G401 (cell line): ENCODE measurements at places on chromosomes 7 and 10. TPM values are rescaled to one million over a fixed set of nuclear protein-coding genes. Genes with fewer than 3 reads are reported as not detected.

Gene CFAP70
- 0.78 and 2.0 TPM in 2 replicates for total RNA-seq

Gene SGCE
- 7.0 and 12.8 TPM in 2 replicates for total RNA-seq

Gene FRG2B
- not detected in 2 replicates for total RNA-seq

DNA sequence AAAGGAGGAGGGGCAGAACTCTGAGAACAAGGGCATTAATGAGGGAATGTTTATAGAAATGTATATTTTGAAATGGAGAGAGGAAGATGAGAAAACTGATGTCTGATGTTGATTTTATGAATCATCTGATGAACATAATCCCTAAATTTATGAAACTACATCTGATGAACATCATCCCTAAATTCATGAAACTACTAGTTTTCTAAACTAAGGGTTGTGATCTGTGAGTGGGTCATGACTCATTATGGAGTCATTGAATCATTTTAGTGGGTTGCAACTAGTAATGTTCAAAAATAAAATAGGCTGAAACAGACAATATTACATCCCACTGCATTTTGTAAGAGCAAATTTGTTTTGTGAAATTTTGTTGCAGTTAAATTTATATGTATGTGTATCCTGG is 442.6 kb upstream of the TEX47 start:
- DNase-seq, result no peak

Gene TYSND1
- 29.9 and 30.4 TPM in 2 replicates for total RNA-seq

Gene EXOC6
- 5.9 and 10.6 TPM in 2 replicates for total RNA-seq

DNA sequence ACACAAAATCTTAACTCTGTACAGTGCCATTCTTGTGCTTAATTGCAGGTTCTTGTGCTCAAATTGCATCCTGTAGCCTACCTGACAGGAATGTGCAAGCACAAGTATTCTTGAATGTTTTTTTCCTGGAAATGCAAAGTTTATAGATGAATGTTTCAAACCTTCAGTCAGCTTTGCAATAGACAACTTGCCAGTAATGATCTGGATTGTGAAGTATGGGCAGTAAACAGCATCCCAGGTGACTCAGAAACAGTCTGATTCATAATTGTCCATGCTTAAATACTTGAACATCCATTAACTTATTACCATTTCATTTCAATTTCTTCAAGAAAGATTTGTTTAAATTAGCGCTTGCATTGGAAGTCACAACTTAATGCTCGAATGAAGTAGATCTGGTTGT is 347.2 kb downstream of the SDK1 start:
- DNase-seq, result no peak

GRCh38 chr7:150997817-150998216 is 7.0 kb downstream of the NOS3 start:
- no peak for DNase-seq

GRCh38 chr10:10092581-10092980 is 925.1 kb upstream of the CELF2 start:
- DNase-seq, result no peak

Gene CUTC
- total RNA-seq, result 6.6 and 17.0 TPM in 2 replicates

DNA sequence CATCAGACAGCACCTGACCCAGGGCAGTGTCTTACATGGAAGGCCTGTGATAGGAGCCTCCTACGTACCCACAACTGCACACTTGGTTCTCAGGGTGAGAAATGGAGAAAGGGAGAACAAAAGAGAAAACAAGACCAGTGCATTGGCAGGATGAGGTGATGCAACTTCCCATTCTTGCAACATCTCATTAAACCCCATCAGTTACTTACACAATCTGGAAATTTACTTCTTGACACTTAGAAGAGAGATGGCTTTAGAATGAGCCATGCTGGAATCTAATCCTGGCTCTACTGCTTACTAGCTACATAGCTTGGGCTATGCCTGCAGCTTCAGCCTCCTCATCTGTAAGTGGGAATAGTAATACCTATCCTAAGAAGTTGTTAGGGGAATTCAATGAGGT is 391.7 kb downstream of the KCNMA1 start:
- DNase-seq, result no peak

DNA sequence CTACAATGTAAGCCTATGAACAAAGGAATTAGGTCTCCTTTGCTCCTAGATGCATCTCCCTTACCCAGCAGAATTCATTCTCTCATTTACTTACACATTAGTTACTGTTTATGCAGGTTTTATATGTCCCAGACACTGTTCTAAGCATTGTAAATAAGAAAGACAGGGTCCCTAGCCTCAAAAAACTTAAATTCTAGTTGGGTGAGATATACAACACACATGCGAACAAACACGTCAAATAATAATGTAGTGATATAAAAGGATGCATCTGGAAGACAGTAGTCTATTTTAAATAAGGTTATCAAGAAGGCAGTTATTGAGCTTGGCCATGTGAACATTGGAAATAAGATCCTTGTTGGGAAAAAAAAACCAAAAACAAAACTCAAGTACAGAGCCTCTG is 479.7 kb downstream of the DNAJB9 start:
- no peak for DNase-seq

Gene CUBN
- 0.06 and 0.07 TPM in 2 replicates for total RNA-seq

DNA sequence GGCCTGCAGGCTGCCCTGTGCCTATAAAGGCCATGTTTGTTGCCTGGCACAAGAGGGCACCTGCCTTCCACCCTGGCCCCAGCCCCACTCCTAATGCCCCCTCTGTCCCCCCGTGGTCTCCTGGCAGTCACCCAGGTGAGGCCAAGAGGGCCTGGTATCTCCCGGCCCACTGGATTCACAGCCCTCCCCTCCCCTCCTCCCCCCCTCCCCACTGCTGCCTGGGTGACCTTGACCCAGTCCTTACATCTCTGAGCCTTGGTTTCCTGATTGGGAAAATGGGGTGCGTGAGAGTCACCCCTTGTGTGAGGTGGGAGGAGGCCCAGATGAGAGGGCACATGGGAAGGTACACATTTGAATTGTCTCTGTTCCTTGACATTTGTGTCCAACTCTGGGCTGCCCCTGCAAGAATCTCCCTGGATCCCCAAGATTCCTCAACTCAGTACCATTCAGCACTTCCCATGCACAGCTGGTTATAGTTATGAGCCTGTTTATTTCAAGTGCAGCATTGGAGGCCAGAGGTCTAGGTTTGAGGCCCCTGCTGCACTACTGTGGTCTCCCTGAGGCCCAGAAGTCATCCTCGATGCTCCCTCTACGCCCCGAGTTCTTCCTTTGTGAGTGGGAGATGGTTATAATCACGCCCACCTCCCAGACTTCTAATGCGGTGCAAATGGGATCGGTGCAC is 58.9 kb downstream of the TMEM270 start:
- DNase-seq, result no peak

- peak; percentile 45 for DNase-seq
These were observed 82.4 kb upstream of the RNF32 start for GRCh38 chr7:156558198-156558597.

DNA sequence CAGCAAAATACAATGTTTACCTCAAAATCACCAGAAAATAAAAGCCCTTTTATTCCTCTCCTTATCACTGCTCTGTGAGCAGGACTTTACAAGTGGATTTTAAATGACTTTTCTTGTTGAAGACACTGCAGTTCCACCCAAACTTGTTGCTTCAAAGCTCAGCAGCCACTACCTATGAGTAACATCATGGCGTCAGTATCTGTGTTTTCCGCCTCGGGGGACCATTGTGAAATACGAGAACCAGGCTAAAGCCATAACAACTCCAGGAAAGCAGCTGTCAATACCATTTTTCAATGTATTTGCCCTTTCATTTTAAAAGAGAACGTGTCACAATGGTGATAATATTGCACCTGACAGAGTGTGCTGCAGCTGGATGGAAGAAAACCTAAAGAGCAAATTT is 284.0 kb upstream of the RNF32 start:
- no peak for DNase-seq

GRCh38 chr10:5147255-5147980 is 37.5 kb downstream of the AKR1C8 start:
- no peak for DNase-seq

GRCh38 chr10:106935978-106936451 is 228.5 kb downstream of the SORCS1 start:
- DNase-seq, result no peak

DNA sequence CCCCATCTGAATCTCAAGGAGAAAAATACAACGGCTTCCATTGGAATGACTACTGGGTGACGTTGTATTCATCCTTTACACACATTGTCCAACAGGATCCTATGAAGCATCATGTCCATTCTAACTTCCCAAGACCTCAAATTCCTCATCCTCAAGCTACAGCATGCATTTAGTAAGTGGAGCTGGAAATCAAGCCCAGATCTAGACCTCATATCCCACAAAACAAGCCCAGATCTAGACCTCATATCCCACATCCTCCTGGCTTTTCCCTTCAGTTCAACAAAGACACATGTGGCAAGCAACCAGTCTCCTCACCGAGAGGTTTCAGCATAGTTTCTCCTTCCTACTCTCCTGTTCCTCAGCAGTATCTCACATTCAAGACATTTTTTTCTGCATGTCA is 12.2 kb downstream of the IGF2BP3 start:
- DNase-seq, result no peak

DNA sequence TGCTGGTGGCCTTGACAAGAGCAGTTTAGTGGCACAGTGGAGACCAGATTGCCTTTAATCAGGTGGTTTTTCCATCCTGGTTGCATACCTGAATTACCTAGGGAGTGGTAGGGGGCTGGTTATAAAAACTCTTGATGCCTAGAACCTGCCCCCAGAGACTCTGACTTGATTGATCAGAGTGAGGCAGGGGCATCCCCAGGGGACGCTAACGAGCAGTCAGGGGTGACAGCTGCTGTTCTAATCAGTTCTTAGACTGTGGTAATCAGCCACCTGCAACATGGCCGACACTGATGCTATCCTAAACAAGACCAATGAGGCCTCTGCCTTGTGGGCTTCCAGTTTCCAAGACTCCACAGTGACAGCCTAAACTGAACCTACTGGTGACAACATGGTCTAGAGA is 2.0 kb upstream of the OPALIN start:
- no peak for DNase-seq

Gene TMEM273
- not detected in 2 replicates for total RNA-seq

DNA sequence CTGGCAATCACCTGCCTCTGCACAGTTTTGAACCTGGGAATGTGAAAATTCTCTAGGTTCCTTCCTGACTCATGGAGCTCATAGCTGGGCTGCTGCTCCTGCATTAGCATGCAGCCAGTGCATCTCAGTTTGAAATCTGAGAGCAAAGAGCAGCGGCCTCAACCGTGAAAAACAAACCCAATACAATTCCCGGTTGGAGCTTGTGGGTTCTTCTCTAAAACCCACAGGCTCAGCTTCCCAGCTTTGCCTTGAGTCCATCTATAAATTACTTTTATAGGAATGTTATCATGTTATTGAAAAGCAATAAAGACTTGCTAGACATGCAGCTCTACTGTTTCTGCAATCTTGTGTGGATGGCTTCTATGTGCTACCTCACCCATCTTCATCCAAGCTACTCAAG is 191.7 kb downstream of the CXCL12 start:
- DNase-seq, result no peak

Gene LMOD2
- not detected in 2 replicates for total RNA-seq

Gene CCDC146
- total RNA-seq, result 0.61 TPM in 1 of 2 replicates, not detected in the other

Gene C7orf33
- total RNA-seq, result not detected in 2 replicates

Gene CDNF
- total RNA-seq, result 0.27 and 0.49 TPM in 2 replicates

- DNase-seq, result no peak
These were observed at the start of gene FERD3L for GRCh38 chr7:19144661-19145433. Gene FERD3L, minus strand, starts transcription at chr7:19145421. Its CDS starts 59 bp downstream, at chr7:19145362.

GRCh38 chr10:110735620-110736027 is 91.5 kb downstream of the RBM20 start:
- DNase-seq, result no peak
